Renal cortex interstitium (tissue), 15 donors: ENCODE measurements at places on chromosomes 7 and 10. TPM values are rescaled to one million over a fixed set of nuclear protein-coding genes. Genes with fewer than 3 reads are reported as not detected.

The GALNT17 gene
- 5.7 TPM for polyA plus RNA-seq

The FKBP6 gene
- 0.70 TPM for polyA plus RNA-seq

The DNAJC12 gene
- 12.7 TPM for polyA plus RNA-seq

The DMBT1 gene
- polyA plus RNA-seq, result 0.36 TPM

The EFCAB10 gene
- polyA plus RNA-seq, result 2.1 TPM

The DPYSL4 gene
- polyA plus RNA-seq, result 22.5 TPM

The EVX1 gene
- polyA plus RNA-seq, result not detected

The SUN3 gene
- 0.45 TPM for polyA plus RNA-seq

The CYP2C9 gene
- 5.4 TPM for polyA plus RNA-seq

The CYP3A7 gene
- polyA plus RNA-seq, result 1.4 TPM

The NKX2-3 gene
- not detected for polyA plus RNA-seq

The GRM8 gene
- 9.4 TPM for polyA plus RNA-seq

The ATP5F1C gene
- polyA plus RNA-seq, result 400 TPM

The ASNS gene
- 25.2 TPM for polyA plus RNA-seq

The SEMA3E gene
- polyA plus RNA-seq, result 1.9 TPM

The GARS1 gene
- polyA plus RNA-seq, result 98.0 TPM

The CPA4 gene
- 0.71 TPM for polyA plus RNA-seq

The CALHM1 gene
- 0.06 TPM for polyA plus RNA-seq

The PDZD7 gene
- polyA plus RNA-seq, result 3.8 TPM

The CFAP70 gene
- polyA plus RNA-seq, result 11.9 TPM

The FAM131B gene
- 2.6 TPM for polyA plus RNA-seq

The DENND10 gene
- polyA plus RNA-seq, result 51.2 TPM

The VAX1 gene
- polyA plus RNA-seq, result not detected

The RAPGEF5 gene
- polyA plus RNA-seq, result 47.0 TPM

The AMPH gene
- polyA plus RNA-seq, result 16.6 TPM

The CYP3A4 gene
- 0.17 TPM for polyA plus RNA-seq

The PVRIG gene
- 5.2 TPM for polyA plus RNA-seq

The RPEL1 gene
- 0.19 TPM for polyA plus RNA-seq

The CCL24 gene
- not detected for polyA plus RNA-seq

The HIPK2 gene
- polyA plus RNA-seq, result 105 TPM

The FAM241B gene
- polyA plus RNA-seq, result 10.0 TPM

The GOLGA7B gene
- polyA plus RNA-seq, result 0.43 TPM

The CLRN3 gene
- polyA plus RNA-seq, result 24.1 TPM

The KIAA1549 gene
- 13.1 TPM for polyA plus RNA-seq

The EN2 gene
- polyA plus RNA-seq, result 0.42 TPM

The CALY gene
- polyA plus RNA-seq, result not detected
